ENCODE measurements at places on chromosomes 5 and 9.

- no peak for DNase-seq
Observed at GRCh38 chr5:44795496-44795895, 13.3 kb upstream of the MRPS30 start.

DNA sequence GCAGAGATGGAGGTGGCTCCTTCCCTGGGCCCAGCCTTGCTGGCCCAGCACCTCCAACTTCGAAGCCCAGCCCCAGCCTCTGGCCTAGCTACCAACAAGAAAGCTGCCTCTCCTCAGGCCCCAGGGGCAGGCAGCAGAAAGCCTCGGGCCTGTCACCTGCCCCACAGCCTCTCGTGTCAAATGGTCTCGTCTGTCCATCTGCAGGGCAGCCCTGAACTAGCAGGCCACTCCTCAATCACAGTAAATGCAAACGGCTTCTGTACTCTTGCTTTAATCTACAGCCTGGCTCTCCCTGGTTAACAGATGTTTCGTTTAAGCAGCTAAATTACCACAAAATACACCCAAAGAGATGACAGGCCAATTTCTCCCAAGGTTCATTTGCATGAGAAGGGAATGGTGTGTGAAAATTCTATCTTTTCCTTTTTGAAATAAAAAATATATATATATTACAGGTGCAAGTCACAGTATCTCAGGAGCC lies 21.5 kb downstream of the VAV2 start:
- no peak for DNase-seq

GRCh38 chr9:122468735-122469134 lies 9.0 kb downstream of the OR1J1 start:
- no peak for DNase-seq

GRCh38 chr9:4386819-4387218 lies 87.0 kb upstream of the GLIS3 start:
- no peak for DNase-seq

- DNase-seq, result no peak
Observed at GRCh38 chr5:129460936-129461710, 1.0 kb downstream of the ADAMTS19 start.

All from CD4-positive, alpha-beta T cell treated with Interleukin-1 beta for 1 hour (primary cell).